ENCODE measurements at places on chromosomes 12 and 14.

DNA sequence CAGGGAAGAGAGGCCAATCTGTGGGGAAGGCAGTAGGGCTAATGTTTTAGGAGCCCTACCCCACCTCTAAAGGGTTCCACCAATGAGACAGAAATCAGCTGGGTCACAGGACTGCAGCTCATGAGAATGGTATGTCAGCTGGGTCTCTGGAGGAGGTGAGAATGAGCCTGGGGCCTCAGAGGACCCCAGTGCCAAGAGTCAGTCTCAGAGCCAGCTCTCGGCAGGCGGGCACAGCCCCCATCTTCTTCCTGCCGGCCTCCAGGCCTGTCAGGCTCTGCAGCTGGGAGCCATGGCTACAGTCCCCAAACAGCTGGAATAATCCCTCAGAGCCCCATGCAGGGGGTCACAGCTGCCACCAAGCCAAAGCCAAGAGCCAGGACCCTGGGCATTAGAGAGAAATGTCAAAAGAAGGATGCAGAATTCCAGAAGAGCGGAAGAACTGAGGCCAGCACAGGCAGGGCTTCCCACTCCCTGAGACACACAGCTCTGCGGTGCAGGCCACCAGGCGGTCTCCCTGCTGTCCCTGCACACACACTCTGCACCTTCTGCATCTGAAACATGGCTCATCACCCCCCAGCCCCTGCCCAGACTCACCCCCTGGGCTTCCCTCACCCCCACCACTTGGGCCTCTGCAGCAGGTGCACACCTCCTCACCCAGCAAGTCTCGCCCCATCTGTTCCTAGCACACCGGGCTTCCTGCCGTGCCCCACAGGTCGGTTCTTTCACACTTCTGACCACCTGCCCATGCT is 26.0 kb downstream of the ITPK1 start:
- DNase-seq, result no peak

GRCh38 chr14:34081576-34082136 is 130.8 kb upstream of the EGLN3 start:
- no peak for DNase-seq

DNA sequence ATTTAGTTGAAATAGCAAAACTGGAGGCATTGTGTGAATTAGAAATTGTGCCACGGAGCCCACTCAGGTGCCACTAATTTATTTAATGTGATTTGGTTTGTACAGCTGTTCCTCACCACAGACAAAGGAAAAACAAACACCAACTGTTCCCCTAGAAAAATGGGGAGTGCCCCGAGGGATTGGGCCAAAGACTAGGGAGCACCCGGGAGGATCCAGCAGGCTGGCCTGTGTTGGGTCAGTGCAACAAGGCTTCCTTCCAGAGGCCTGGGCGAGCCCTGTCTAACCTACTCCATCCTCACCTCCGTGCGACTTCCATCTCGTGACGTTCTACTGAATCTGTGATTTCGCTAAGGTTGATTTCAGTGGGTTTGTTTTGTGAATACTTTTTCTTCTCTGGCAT is 206.2 kb downstream of the CHST11 start:
- DNase-seq, result no peak

DNA sequence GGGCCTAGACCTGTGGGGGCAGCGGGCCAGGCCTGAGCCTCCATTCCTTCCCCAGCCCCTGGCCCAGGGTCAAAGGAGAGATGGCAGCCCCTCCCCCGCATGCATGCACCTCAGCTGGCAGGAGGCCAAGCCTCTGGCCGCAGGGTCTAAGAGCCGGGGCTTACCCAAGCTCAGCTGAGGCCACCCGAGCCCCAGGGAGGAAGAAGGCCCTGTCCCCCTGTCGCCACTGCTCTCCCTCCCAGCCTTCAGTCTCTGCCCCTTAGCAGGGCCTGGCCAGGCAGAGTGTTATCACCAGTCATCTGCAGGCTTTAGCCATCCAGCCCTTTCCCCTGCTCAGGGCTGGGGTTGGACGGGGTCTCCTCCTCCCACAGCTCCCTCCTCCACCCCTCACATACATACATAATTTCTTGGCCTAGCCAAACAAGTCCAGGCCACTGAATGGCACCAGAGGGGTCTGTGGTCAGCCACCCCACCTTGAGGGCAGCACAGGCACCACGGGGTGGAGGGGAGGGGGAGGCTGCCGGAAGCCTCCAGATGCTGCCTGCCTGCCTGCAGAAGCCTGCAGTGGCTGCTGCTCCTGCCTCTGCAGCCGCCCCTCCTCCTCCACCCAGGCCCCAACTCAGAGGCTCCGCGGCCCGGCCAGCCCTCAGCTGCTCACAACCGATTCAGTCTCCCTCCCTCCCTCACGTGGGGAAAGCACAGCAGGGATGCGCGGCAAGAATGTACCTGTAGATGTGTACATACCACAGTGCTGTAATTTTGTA is 22.8 kb downstream of the RAB35 start:
- DNase-seq, result no peak
